ENCODE measurements at places on chromosomes 6 and 20.

- no peak overlapping the region for H3K27ac ChIP-seq
- DNase-seq: no peak
- H3K27me3 ChIP-seq: peaks cover 3% of the 10 kb centered on the region
- peaks cover 9% of the 10 kb centered on the region for H3K4me1 ChIP-seq
- no peak overlapping the region for H3K4me3 ChIP-seq
- H3K36me3 ChIP-seq: peaks cover 46% of the 10 kb centered on the region
Observed at GRCh38 chr20:49529470-49529869, 38.5 kb downstream of the PTGIS start.

- H3K4me3 ChIP-seq: no peak overlapping the region
- DNase-seq: no peak
- H3K36me3 ChIP-seq: no peaks in the 10 kb centered on the region
- peaks cover 11% of the 10 kb centered on the region for H3K27me3 ChIP-seq
- H3K4me1 ChIP-seq: no peaks in the 10 kb centered on the region
Observed at GRCh38 chr6:84027340-84028181, 6.0 kb upstream of the MRAP2 start.

GRCh38 chr6:79610306-79611009 lies 20.7 kb upstream of the SH3BGRL2 start:
- no peak overlapping the region for H3K27ac ChIP-seq
- peaks cover 2% of the 10 kb centered on the region for H3K27me3 ChIP-seq
- H3K36me3 ChIP-seq: no peaks in the 10 kb centered on the region
- no peaks in the 10 kb centered on the region for H3K4me1 ChIP-seq

DNA sequence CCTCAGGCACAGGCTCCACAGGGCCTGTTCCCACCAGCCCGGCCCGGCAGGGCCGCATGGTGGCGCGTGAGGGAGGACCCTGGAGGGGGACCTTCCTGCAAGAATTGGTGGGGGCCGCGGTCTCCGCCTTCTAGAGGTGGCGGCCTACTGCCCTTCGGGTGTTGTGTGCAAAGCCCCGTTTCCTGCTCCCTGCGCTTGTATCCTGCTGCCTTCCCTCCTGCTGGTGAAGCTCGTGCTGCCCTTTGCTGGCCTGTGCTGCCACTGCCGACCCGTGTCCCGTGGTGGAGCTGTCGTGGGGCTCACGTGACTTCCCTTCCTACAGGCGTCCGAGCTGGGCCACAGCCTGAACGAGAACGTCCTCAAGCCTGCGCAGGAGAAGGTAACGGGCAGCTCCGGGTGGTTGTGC lies 8.4 kb upstream of the COL20A1 start:
- H3K36me3 ChIP-seq: peaks cover 13% of the 10 kb centered on the region
- H3K4me3 ChIP-seq: peak overlapping the region; percentile 66
- no peak overlapping the region for H3K27ac ChIP-seq
- H3K4me1 ChIP-seq: peaks cover 2% of the 10 kb centered on the region
- DNase-seq: no peak
- no peaks in the 10 kb centered on the region for H3K27me3 ChIP-seq

- peaks cover 54% of the 10 kb centered on the region for H3K36me3 ChIP-seq
- peak overlapping the region; percentile 94 for H3K4me3 ChIP-seq
- DNase-seq: no peak
- H3K4me1 ChIP-seq: peaks cover 26% of the 10 kb centered on the region
Observed at GRCh38 chr20:35698298-35699126, 640 bp downstream of the NFS1 start.

DNA sequence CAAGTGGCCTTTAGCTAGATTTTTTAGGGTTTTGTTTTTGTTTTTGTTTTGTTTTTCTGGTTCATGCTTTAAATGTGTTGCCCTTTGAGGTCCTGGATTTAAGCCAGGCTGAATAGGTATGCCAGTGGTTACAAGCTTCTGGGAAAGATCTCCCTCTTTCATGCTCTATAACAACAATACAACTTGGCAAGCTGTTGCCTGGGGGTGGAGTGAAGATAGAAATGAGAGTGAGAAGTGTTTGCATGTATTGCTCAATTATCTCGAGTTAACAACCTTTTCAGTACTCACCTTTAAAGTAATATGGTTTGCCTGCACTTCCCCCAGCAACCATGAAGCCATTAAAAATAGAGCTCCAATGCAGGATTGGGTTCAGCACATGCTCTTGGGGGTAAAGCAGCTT lies 19.2 kb upstream of the HAO1 start:
- H3K4me3 ChIP-seq: no peak overlapping the region
- no peaks in the 10 kb centered on the region for H3K4me1 ChIP-seq
- DNase-seq: no peak
- H3K27ac ChIP-seq: no peak overlapping the region
- H3K36me3 ChIP-seq: no peaks in the 10 kb centered on the region

- DNase-seq: no peak
- H3K27ac ChIP-seq: no peak overlapping the region
- no peak overlapping the region for H3K4me3 ChIP-seq
- H3K4me1 ChIP-seq: peaks cover 31% of the 10 kb centered on the region
- no peaks in the 10 kb centered on the region for H3K27me3 ChIP-seq
Observed at GRCh38 chr20:38091441-38092216, 58.1 kb downstream of the RPRD1B start.

DNA sequence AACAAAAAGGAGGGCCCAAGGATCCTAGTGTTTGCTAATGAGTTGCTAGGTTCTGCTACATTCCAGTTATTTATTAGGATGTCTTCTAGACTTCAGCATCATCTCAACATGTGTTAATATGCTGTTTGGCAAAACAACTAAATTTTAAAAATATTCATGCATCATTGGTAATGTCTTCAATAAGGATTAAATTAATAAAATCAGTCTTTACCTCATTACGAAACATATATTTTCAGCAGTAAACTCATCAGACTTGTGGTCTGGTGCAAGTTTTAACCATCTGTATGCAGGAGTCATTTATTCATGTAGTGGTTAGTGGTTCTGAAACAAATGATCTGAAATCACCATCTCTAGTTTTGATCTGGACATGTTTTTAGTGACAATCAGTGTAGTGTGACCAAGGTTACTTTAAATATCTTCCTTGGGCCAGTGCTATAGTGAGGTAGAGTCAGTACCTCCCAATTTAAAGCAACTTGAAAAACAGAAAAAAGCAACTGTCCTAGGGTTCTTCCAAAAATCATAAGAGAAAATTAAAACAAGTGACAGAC lies 85.0 kb upstream of the KCNK16 start:
- no peaks in the 10 kb centered on the region for H3K36me3 ChIP-seq
- no peak overlapping the region for H3K4me3 ChIP-seq
- no peak for DNase-seq
- peaks cover 6% of the 10 kb centered on the region for H3K4me1 ChIP-seq

DNA sequence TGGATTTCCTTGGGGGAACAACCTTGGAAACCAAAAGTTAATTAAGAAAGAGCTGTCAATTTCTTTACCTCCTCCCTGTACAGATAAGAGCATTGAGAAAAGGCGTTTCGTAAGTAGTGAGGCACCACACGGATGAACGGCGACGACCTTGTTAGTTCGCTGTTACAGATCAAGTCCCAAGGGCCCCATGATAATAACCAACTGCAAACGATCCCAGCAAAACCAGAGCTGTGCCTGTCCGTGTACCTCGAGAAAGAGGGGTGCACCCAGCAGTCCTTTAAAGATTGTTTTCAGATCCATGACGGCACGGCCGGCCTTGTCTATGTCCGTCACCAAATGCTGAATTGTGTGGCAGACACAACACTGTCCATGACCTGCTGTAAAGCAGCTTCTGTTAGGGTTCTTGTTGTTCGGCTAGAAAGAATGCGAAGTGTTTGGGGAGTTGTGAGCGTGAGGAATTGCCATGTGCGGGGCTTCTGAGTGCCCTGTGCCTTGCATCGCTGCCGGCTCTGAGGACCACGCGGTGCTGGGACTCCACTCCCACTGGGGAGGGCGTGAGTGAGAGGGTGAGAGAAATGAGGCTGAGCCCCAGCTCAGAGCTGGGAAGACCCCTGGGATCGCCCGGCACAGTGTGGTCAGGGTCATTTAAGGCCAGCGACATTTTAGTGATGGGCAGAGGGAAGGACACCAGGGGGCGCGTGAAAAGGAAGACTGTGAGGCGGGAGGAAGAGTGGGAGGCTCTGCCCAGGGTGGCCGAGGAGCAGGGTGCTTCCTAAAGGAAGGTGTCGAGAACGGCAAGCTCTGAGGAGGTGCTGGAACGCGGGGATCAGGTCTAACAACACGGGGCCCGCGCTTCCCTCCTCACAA lies 136.8 kb upstream of the RPS6KA2 start:
- H3K4me1 ChIP-seq: peaks cover 25% of the 10 kb centered on the region
- H3K36me3 ChIP-seq: no peaks in the 10 kb centered on the region
- no peak overlapping the region for H3K4me3 ChIP-seq
- H3K27me3 ChIP-seq: peaks cover 50% of the 10 kb centered on the region
- no peak for DNase-seq

DNA sequence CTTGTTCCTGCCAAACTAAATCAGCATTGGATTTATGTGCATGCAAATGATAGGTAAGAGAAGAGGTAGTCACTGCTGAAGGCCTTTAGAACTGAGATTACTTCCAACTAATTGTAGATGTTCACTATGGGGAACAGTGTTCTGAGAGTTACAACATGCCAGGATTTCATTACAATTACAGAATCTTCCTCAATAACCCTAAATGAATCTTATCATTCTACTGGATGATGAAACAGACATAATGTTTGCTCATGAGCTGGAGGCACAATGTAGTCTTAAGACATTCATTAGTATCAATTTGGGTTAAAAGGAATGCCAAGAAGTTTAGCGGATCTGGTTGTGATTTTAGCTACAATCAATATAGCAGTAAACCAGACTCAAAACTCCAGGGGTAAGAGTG lies 248.9 kb upstream of the THEMIS start:
- no peak overlapping the region for H3K4me3 ChIP-seq
- H3K36me3 ChIP-seq: no peaks in the 10 kb centered on the region
- no peak overlapping the region for H3K27ac ChIP-seq
- H3K27me3 ChIP-seq: peaks cover 17% of the 10 kb centered on the region

DNA sequence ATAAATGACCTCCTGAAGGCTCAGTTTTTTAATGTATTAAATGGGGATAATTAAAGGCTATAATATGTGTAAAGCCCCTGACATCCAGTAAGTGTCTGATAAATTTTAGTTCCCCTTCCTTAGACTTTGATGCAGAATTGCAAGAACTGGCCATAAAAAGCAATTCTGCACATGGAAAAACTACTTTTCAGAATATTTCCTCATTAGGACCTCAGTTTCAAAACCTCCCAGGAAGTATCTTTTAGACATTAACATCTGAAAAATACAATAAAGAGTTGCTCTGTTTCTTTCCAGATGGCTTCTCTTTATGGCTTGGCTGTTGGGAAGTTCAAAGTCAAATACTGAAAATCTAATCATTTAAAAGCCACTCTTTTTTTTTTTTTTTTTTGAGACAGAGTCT lies 106.3 kb upstream of the ZNF217 start:
- no peak overlapping the region for H3K4me3 ChIP-seq
- H3K36me3 ChIP-seq: no peaks in the 10 kb centered on the region
- H3K27me3 ChIP-seq: no peaks in the 10 kb centered on the region
- H3K4me1 ChIP-seq: peaks cover 17% of the 10 kb centered on the region
- no peak for DNase-seq

- no peak overlapping the region for H3K4me3 ChIP-seq
- H3K36me3 ChIP-seq: no peaks in the 10 kb centered on the region
- no peak overlapping the region for H3K27ac ChIP-seq
- H3K4me1 ChIP-seq: peaks cover 2% of the 10 kb centered on the region
- no peak for DNase-seq
- H3K27me3 ChIP-seq: peaks cover 33% of the 10 kb centered on the region
Observed at GRCh38 chr6:18100296-18100695, 22.2 kb downstream of the NHLRC1 start.

- DNase-seq: no peak
- H3K4me3 ChIP-seq: no peak overlapping the region
- H3K27me3 ChIP-seq: no peaks in the 10 kb centered on the region
- no peak overlapping the region for H3K27ac ChIP-seq
- no peaks in the 10 kb centered on the region for H3K36me3 ChIP-seq
- no peaks in the 10 kb centered on the region for H3K4me1 ChIP-seq
Observed at GRCh38 chr6:121093928-121094327, 240.4 kb downstream of the TBC1D32 start.

- no peak for DNase-seq
- H3K4me3 ChIP-seq: no peak overlapping the region
- peaks cover 10% of the 10 kb centered on the region for H3K4me1 ChIP-seq
- no peak overlapping the region for H3K27ac ChIP-seq
- H3K36me3 ChIP-seq: peaks cover 53% of the 10 kb centered on the region
Observed at GRCh38 chr20:26279238-26279637, 582.6 kb upstream of the ZNF337 start.

GRCh38 chr20:14829906-14830305 lies 492.5 kb upstream of the FLRT3 start:
- H3K4me1 ChIP-seq: no peaks in the 10 kb centered on the region
- no peaks in the 10 kb centered on the region for H3K36me3 ChIP-seq
- no peaks in the 10 kb centered on the region for H3K27me3 ChIP-seq
- no peak overlapping the region for H3K4me3 ChIP-seq
- no peak overlapping the region for H3K27ac ChIP-seq
- no peak for DNase-seq

- peaks cover 14% of the 10 kb centered on the region for H3K4me1 ChIP-seq
- DNase-seq: no peak
- no peaks in the 10 kb centered on the region for H3K27me3 ChIP-seq
- H3K36me3 ChIP-seq: no peaks in the 10 kb centered on the region
- H3K4me3 ChIP-seq: no peak overlapping the region
Observed at GRCh38 chr20:25481918-25482253, 74.4 kb downstream of the GINS1 start.

DNA sequence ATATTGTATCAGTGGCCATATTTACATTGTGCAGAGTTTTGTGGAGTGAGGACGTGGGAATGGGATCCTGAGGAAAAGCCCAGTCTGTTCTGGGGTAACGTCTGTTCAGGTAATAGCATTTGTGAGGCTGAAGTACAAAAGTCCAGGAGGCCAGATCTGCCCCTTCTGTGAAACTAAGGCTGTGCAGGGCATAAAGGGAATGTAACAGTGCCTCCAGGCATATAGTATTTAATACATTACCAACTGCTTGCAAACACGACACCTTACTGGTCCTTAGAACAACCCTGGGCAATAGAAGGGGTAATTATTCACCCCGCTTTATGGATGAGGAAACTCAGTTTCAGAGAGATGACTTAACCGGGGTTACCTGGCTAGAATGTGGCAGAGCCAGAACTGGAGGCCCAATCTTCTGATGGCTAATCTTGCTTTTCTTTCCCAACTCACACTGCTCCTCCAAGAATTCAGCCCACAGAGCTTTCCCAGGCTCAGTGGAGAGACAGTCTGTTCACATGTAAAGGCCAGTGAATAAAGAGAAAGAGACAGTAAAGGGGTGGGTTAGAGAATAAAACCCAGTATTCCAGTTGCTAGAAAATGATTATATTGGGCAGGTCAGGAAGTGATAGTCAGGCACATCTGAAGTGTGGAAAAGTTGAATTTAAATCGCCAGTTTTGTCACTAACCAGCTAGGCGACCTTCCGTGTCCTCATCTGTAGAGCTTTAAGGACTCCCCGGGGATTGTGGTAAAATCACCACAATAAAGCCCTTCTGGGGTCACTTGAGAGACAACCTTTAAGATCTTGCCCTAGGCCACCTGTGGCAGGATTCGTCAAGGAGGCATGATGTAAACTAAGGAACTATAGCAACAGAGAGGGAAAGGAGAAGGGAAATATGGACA lies 280.7 kb upstream of the CITED2 start:
- H3K27me3 ChIP-seq: peaks cover 6% of the 10 kb centered on the region
- no peaks in the 10 kb centered on the region for H3K36me3 ChIP-seq
- no peak for DNase-seq

GRCh38 chr20:57030611-57031600 lies 235.5 kb downstream of the BMP7 start:
- DNase-seq: no peak
- H3K4me1 ChIP-seq: no peaks in the 10 kb centered on the region

- peak; percentile 28 for DNase-seq
- no peaks in the 10 kb centered on the region for H3K36me3 ChIP-seq
- H3K4me1 ChIP-seq: peaks cover 48% of the 10 kb centered on the region
- H3K27me3 ChIP-seq: peaks cover 2% of the 10 kb centered on the region
- H3K4me3 ChIP-seq: no peak overlapping the region
- H3K27ac ChIP-seq: peak overlapping the region; percentile 75
Observed at GRCh38 chr20:57433657-57434389, 42.6 kb downstream of the RBM38 start.
